ENCODE measurements at places on chromosomes 12 and 14. TPM values are rescaled to one million over a fixed set of nuclear protein-coding genes. Genes with fewer than 3 reads are reported as not detected.
A peak's percentile ranks its signal among the peaks of the same experiment; 100 is the strongest.

- H3K4me1 ChIP-seq, result peaks cover 11% of the 10 kb centered on the region
- H3K36me3 ChIP-seq, result peaks cover 18% of the 10 kb centered on the region
- H3K27ac ChIP-seq, result peak overlapping the region; percentile 94
These were observed 597 bp downstream of the RNF31 start for GRCh38 chr14:24147761-24148428.

GRCh38 chr14:105737504-105738246, 211.3 kb downstream of the TMEM121 start:
- H3K36me3 ChIP-seq, result no peaks in the 10 kb centered on the region
- H3K27me3 ChIP-seq, result no peaks in the 10 kb centered on the region
- H3K4me3 ChIP-seq, result no peak overlapping the region
- H3K4me1 ChIP-seq, result no peaks in the 10 kb centered on the region
- no peak overlapping the region for H3K27ac ChIP-seq
- no peak for DNase-seq

DNA sequence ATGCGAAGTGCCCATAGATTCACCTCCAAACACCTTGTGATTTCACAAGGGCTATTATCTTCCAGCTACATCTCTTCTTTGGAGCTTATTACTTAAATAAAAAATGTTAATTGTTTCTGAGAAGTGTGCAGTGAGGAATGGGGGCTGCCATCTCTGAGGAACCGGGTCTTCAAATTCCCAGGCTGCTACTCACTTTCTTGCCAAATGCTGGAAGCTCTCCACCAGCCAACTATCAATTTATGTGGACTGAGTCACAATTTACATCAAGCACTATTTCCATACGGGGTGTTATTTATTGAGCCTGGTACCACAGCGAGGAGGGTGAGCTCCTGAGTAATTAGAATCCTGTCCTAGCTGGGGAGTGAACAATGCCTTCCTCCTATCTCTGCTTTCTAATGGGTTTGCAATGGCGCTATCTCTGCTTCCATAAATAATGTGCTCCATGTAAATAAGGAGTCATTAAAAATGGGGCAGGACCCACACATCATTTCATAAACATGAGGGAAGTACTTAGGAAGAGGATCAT, 898.3 kb downstream of the VRK1 start:
- no peak overlapping the region for H3K27ac ChIP-seq
- DNase-seq, result no peak
- no peak overlapping the region for H3K4me3 ChIP-seq
- H3K36me3 ChIP-seq, result no peaks in the 10 kb centered on the region
- no peaks in the 10 kb centered on the region for H3K4me1 ChIP-seq

GRCh38 chr14:89672636-89673511, 255.8 kb upstream of the FOXN3 start:
- H3K27ac ChIP-seq, result no peak overlapping the region
- H3K36me3 ChIP-seq, result no peaks in the 10 kb centered on the region
- no peaks in the 10 kb centered on the region for H3K4me1 ChIP-seq
- DNase-seq, result no peak
- H3K4me3 ChIP-seq, result no peak overlapping the region

- no peak overlapping the region for H3K4me3 ChIP-seq
- peak overlapping the region; percentile 82 for H3K27ac ChIP-seq
- peaks cover 7% of the 10 kb centered on the region for H3K4me1 ChIP-seq
- no peaks in the 10 kb centered on the region for H3K36me3 ChIP-seq
- DNase-seq, result peak; percentile 83
These were observed 31.0 kb upstream of the NPFF start for GRCh38 chr12:53538209-53538689.

- no peaks in the 10 kb centered on the region for H3K36me3 ChIP-seq
- H3K27me3 ChIP-seq, result no peaks in the 10 kb centered on the region
- H3K4me1 ChIP-seq, result no peaks in the 10 kb centered on the region
- no peak overlapping the region for H3K27ac ChIP-seq
- no peak for DNase-seq
These were observed 126.6 kb downstream of the LLPH start for GRCh38 chr12:66003951-66004350.

DNA sequence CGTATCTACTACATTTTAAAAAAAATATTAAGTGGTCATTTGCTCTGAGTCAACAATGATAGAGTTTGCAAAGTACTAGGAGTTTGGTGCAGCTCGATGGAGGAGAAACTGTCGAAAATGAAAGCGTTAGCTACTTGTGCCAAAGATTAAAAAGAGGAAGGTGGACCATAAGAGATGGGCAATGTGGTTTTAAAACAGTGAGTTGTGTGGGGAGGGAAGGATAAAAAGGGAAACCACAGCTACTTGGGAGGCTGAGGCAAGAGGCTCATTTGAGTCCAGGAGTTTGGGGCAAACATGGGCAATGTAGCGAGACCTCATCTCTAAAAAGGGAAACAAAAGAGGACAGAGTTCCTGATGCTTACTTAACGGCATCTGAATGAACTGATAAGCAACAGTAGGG, 18.2 kb upstream of the STRAP start:
- no peaks in the 10 kb centered on the region for H3K4me1 ChIP-seq
- H3K4me3 ChIP-seq, result no peak overlapping the region
- H3K27ac ChIP-seq, result no peak overlapping the region
- no peaks in the 10 kb centered on the region for H3K36me3 ChIP-seq
- DNase-seq, result no peak
- no peaks in the 10 kb centered on the region for H3K27me3 ChIP-seq

KLHL33 gene
- 1.7 TPM for total RNA-seq

Data from prostate gland (tissue), 2 donors.